CD4-positive, alpha-beta T cell treated with Interferon alpha-2 for 1 hour (primary cell): ENCODE measurements at places on chromosomes 5 and 9.

DNA sequence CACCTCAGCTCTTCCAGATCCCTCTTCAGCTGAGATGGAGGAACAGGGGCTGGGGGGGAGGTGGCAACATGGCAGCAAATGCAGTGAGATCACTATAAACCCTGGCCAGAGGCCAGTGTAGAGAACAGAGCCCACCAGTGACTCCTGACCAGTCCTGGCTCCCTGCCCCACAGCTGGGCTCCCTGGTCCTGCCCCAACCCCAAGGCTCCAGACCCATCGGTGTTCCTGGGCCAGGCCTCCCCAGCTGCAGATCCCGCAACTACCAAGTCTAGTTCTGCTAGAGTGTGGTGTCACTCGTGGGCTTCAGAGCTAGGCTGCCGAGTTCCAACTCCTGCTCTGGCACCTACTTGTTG, 16.8 kb downstream of the AKNA start:
- no peak for DNase-seq

DNA sequence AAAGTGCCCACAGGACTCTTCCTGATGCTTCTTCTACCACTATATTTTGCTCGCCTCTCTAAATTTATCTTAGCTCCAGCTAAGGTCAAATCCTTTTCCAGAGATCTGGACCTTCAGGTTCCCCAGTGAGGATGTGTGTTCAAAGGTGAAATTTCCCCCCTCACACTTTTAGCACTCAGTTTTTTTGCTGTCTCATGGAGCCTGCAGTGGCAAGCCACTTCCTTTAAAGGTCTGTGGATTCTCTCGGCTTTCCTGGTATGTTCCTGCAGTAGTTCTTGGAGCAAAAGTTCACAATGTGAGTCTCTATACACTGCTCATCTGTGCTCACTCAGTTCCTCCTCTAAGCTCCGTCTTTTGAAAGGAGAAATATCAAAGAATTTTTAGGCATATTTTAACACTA, 181.4 kb downstream of the LURAP1L start:
- DNase-seq, result no peak

- DNase-seq, result no peak
Measured at GRCh38 chr9:127177231-127177630, 54.8 kb upstream of the ANGPTL2 start.

- peak; percentile 16 for DNase-seq
Measured at GRCh38 chr5:1448511-1449011, 3.3 kb upstream of the SLC6A3 start.

DNA sequence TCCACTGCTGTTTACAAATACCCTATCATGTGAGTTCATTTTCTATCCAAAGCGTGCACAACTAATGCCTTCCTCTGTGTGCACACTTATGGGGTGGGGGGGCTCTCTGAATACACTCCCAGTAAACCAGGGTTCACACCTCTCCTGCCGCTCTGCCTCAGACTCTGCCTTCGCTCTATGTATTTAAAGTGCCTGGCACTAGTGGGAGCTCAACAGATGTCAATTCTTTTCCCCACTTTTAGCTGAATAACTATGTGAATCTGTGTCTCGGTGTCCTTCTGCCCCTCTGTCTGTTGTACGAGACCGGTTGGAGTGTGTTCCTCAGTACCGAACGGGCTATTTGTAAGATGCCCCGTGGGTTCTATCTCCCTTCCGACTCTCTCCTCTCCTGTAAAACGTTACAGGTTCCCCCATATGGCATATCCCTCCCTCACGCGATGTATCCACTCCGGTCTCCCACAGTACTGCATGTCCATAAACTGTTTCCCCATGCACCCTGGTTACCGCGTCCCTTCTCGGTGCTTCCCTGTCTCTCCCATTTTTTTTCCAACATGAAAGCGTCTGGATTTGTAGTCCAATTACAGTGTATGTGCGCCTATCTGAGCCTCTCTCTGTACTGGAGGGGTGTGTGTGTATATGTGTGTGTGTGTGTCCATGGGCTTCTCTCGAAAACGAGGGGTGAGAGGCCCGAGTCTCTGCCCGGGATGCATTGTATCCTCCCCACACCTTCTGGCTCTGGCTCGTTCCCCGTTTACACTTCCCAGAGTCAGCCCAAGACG, 1.6 kb downstream of the ELL2 start:
- DNase-seq, result no peak

DNA sequence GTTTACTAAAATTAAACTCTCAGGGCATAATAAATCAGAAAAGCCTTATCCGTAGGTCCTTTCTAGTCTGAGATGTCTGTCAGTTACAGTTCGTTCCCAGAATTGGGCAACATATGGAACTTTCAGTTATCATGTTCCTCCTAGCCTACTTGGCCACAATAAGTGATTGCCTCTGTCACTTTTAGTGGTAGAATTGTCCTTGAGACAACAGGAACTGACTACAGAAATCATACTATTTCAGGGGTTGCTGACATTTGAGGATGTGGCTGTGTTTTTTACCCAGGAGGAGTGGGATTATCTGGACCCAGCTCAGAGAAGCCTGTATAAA, 956 bp downstream of the ZNF189 start:
- no peak for DNase-seq

GRCh38 chr9:78606001-78606379, 309.1 kb downstream of the PSAT1 start:
- no peak for DNase-seq

GRCh38 chr5:12399868-12400267, 495.6 kb upstream of the CTNND2 start:
- peak; percentile 1 for DNase-seq

GRCh38 chr5:95852567-95852966, 30.0 kb upstream of the GLRX start:
- no peak for DNase-seq
